ENCODE measurements at places on chromosomes 6 and 20.

- DNase-seq = no peak
Measured at GRCh38 chr20:8524101-8525016, 392.3 kb downstream of the PLCB1 start.

DNA sequence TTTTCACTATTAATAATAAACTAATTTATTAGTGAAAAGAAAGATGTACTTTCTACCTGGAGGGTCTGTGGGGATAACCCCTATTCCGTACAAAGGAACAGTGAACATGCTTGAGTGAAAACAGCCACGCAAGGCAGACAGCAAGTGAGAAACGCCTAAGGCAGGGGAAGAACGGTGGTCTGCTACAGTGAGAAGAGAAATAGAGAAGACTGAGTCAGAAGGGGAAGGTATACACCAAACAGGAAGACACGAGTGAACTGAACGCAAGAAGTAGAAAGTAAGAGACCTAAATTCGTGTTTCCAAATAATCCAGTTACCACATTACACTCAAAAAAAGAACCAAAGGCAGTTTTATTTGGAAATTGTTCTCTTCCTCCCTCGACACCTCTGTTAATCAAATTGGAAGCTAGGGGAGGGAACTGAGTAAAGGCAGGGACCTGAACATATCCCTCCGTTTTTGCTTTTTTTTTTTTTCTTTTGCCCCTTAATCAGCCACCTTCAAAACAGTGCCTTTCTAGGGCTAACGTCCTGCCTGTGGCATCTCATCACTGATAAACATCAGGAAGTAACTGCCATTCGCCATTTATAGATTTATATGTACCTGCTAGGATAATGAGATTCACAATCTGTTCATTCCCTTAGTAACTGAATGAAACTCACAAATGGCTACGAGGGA is 48.9 kb downstream of the ATXN1 start:
- no peak for DNase-seq

DNA sequence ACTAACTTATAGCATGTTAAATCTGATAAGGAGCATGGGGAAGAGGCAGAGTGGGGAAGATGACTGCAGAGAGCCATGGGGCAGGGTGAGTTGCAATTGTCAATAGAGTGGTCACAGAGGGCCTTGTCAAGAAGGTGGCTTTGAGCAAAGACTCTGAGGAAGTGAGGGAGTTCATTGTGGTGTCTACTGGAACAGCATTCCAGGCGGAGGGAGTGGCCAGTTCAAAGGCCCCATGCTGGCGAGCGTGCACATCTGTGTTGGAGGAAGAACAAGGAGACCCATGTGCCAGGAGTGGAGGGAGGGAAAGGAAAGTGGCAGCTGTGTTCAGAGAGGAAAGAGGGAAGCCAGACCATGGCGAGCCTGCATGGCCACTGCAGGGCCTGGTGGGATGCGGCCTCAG is 15.8 kb upstream of the GPR6 start:
- DNase-seq = no peak

DNA sequence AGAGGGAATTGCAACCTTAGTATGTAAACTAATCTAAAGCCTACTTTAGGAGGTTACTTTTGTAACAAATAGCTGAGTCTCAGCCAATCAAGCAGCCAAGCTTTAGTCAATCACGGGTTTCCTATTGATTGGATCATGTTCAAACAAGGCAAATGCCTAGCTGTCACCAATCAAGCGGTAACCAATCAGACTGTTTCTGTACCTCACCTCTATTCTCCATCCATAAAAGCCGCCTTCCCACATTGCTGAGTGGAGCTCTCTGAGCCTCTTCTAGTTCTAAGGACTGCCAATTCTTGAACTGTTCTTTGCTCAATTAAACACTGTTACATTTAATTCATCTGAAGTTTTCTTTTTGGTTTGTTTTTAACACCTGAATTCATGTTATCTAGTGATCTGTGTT is 148.4 kb upstream of the BMP5 start:
- DNase-seq = no peak

GRCh38 chr6:46736906-46737305 is 1.7 kb upstream of the PLA2G7 start:
- DNase-seq = no peak

DNA sequence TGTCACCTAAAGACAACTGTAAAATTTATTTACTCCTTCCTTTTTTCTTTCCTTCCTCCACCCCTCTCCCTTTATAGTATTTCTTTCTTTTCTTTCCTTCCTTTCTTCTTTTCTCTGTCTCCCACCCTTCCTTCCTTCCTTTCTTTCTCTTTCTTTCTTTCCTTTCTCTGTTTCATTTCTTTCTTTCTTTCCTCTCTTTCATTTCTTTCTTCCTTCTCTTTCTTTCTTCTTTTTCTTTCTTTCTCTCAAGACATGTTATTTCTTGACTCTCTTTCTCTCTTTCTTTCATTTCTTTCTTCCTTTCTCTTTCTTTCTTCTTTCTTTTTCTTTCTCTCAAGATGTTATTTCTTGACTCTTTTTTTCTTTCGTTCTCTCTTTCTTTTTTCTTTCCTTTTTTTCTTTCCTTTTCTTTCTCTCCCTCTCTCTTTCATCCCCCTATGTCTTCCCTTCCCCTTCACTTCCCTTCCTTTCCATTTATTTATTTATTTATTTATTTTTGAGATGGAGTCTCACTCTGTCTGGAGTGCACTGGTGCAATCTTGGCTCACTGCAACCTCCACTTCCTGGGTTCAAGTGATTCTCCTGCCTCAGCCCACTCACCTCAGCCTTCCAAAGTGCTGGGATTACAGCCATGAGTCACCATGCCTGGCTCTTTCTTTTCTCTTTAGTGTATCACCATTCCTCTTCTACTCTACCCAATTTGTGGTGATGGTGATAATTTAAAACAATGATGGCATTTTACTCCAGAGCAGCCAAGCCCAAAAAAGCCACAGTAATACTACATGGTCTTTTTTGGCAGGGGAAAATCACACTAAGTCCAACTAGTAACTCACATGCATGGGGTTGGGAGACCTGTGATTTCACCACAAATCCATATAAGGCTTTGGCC is 188.2 kb downstream of the ADGRG6 start:
- DNase-seq = no peak

DNA sequence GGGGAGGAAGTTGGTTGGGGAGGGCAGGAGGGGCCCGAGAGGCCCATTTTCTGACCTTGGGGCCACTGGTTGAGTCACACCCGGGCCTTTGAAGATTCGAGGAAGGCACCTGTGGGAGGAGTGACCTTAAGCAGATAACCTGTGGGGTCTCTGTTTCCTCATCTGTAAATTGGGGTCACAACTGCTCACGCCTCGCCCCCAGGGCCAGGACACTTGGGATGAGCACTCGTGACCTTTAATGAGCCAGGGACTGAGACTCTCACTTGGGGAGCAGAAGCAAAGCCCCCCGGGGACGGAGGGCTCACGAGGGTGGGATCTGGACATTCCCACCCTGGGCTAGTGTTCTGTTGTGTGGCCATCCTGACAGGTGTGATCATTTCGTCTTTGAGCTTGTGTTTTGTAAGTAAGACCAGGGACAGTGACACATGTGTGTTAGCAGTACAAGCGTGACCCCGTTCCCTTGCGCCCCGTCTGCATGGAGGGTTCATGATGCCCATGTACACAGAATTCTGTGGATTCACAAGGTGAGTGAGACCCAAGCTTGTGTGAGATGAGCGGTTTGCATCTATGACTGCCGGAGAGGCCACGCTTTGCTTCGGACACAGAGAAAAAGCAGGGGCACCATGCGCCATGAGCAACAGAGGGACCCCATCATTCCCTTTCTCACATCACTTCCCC is 79.3 kb upstream of the PMEPA1 start:
- no peak for DNase-seq

- no peak for DNase-seq
Measured at GRCh38 chr20:11852811-11853210, 64.9 kb upstream of the BTBD3 start.

GRCh38 chr6:165805067-165805555 is 142.1 kb upstream of the PDE10A start:
- DNase-seq = no peak

- DNase-seq = no peak
Measured at GRCh38 chr20:36472637-36473090, 68.7 kb upstream of the MYL9 start.

DNA sequence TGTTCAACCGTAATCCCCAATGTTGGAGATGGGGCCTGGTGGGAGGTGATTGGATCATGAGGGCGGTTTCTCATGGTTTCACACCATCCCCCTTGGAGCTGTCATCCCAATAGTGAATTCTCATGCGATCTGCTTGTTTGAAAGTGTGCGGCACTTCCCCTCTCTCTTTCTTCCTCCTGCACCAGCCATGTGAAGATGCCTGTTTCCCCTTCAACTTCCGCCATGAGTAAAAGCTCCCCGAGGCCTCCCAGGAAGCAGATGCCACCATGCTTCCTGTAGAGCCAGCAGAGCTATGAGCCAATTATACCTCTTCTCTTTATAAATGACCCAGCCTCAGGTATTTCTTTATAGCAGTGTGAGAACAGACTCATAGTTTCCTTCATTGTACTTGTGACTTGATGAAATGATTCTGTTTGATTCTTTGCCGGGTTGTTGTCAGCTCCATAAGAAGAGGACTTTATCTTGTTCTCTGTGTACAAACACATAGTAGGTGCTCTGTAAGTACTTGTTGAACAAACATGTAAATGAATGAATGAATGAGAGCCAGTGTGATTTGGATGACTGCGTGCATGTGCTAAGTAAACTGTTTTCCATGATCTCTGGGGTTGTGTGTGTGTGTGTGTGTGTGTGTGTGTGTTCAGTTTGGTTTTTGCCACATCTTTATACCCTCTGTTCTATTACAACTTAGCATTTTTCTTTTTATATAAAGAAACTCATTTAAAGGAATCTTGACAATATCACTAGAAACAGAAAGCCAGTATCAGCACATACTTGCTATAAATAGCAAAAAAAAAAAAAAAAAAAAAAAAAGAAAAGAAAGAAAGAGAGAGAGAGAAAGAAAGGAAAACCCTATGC is 22.5 kb upstream of the PTGIS start:
- no peak for DNase-seq

DNA sequence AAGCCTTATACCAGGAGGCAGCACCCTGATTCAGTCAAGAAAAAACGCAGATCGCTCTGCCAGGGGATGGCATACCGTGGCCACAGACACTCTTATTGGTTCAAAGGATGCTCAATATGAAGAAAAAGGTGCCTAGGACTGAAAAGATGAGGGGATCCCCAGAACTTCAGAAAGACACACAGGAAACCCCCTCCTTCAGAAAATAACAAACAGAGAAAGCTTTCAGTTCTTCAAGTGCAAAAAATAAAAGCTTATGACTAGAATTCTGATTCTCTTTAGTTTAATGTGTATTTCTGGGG is 17.7 kb upstream of the MYB start:
- DNase-seq = no peak

- DNase-seq = no peak
Measured at GRCh38 chr6:80940976-80941375, 811.5 kb downstream of the TENT5A start.

- DNase-seq = no peak
Measured at GRCh38 chr20:16216227-16216913, 356.9 kb downstream of the KIF16B start.

DNA sequence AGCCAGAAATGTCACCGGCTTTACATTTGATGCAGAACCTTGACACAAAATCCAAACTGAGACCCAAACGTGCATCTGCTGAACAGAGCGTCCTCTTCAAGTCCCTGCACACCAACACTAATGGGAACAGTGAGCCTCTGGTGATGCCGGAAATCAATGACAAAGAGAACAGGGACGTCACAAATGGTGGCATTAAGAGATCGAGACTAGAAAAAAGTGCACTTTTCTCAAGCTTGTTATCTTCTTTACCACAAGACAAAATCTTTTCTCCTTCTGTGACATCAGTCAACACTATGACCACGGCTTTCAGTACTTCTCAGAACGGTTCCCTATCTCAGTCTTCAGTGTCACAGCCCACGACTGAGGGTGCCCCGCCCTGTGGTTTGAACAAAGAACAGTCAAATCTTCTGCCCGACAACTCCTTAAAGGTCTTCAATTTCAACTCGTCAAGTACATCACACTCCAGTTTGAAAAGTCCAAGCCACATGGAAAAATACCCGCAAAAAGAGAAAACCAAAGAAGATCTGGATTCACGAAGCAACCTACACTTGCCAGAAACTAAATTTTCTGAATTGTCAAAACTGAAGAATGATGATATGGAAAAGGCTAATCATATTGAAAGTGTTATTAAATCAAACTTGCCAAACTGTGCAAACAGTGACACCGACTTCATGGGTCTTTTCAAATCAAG is 108.4 kb downstream of the RTN4IP1 start:
- DNase-seq = no peak

DNA sequence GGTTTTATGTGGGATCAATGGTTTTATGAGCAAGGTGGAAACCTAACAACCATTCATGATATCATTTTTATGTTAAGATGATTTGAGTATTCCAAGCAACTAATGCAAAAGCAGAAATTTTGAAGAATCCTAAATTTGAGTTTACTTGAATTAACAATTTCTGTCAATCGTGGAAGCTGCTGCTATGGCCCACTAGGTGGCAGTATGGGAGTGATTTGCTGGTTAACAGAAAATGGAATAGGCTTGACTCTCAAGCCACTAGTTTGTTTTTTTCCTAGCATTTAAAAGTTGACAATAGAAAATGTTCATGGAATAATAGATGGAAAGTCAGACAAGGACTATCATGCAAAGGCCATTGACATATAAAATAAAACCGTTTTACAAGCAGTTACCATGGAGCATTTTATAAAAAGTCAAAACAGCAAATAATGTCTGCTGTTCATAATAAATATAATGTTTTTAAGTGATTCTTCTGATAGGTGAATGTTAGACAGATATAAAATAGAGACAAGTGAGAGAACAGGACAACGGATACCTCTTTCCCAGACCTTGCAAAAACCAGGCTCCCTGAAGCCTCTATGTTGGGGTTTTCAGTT is 43.0 kb upstream of the TMEM200A start:
- DNase-seq = peak; percentile 49

DNA sequence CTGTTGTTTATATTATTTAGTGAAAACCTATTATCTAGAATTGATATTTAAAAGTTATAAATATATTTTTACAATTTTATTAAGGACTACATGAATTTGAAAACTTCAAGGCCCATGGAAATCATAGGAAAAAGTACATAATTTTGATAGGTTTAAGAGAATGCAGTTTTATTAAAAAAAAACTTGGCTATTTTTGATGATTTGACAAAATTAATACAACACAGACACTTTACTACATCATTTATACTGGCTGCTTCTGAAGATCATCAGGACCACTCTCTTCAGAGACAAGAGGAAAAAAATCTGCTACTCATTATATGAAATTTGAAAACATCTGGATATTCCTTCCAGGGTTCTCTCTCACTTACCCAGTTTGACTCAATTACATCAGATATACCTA is 637.7 kb downstream of the BCKDHB start:
- DNase-seq = no peak
